HL-60 (cell line): ENCODE measurements at places on chromosomes 13 and 19.

- peak; percentile 79 for DNase-seq
These were observed 8.6 kb downstream of the RUBCNL start for GRCh38 chr13:46378411-46378810.

- DNase-seq = no peak
These were observed 7.6 kb downstream of the F2RL3 start for GRCh38 chr19:16896146-16897028.

GRCh38 chr13:45615501-45616101, at the start of gene ERICH6B:
Gene ERICH6B, minus strand, starts transcription at chr13:45615739. Its CDS starts 18,734 bp downstream, at chr13:45597005.
- peak; percentile 10 for DNase-seq

- no peak for DNase-seq
These were observed 401 bp upstream of the ZNF765 start for GRCh38 chr19:53394522-53394973.

GRCh38 chr13:24159357-24159756, 1.2 kb upstream of the SPATA13 start:
- DNase-seq = no peak

GRCh38 chr19:33471111-33471996, 50.2 kb downstream of the PEPD start:
- no peak for DNase-seq

- DNase-seq = no peak
These were observed 122.8 kb downstream of the SHISA2 start for GRCh38 chr13:25928941-25929505.

GRCh38 chr19:58409010-58409790, 751 bp downstream of the ZNF584 start:
- peak; percentile 54 for DNase-seq

DNA sequence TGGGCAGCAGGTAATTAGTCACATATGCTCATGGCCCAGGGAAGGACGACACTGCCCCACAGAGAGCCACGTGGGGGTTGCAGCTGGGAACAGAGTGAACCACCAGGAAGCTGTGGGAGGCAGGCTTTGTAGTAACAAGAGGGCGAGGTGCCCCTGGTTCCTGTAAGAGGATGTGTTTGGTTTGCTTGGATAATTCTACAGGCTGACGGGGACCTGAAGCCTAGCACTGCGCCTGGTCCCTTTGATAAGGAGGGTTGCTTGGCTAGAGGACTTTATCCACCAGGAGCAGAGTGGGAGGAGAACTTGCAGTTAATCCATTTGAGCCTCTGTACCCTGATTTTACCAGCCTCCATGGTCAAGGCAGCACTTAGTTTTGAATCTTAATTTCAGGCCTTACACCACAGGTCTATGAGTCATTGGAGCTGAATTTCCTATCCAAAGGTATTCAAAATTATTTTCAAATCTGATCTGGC, 67.4 kb upstream of the CLDN10 start:
- no peak for DNase-seq

DNA sequence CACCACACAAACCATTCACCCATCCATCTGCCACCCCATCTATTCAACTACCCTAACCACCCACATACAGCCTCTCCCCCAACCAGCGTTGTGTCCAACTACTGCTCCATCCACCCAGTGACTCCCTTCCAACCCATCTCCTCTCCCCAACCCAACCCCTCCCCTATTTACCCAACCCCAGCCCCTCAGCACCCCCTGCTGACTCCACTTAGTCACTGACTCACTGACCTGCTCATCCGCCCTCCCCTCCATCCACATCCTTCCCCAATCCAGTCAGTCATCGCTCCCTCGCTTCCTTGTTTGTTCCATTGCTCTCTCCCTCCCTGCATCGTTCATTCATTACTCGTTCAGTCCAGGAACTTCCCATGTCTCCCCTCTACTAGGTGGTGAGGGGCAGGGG, 39.2 kb downstream of the KCNC3 start:
- DNase-seq = no peak

GRCh38 chr19:1361601-1362386, 21.9 kb upstream of the NDUFS7 start:
- no peak for DNase-seq

DNA sequence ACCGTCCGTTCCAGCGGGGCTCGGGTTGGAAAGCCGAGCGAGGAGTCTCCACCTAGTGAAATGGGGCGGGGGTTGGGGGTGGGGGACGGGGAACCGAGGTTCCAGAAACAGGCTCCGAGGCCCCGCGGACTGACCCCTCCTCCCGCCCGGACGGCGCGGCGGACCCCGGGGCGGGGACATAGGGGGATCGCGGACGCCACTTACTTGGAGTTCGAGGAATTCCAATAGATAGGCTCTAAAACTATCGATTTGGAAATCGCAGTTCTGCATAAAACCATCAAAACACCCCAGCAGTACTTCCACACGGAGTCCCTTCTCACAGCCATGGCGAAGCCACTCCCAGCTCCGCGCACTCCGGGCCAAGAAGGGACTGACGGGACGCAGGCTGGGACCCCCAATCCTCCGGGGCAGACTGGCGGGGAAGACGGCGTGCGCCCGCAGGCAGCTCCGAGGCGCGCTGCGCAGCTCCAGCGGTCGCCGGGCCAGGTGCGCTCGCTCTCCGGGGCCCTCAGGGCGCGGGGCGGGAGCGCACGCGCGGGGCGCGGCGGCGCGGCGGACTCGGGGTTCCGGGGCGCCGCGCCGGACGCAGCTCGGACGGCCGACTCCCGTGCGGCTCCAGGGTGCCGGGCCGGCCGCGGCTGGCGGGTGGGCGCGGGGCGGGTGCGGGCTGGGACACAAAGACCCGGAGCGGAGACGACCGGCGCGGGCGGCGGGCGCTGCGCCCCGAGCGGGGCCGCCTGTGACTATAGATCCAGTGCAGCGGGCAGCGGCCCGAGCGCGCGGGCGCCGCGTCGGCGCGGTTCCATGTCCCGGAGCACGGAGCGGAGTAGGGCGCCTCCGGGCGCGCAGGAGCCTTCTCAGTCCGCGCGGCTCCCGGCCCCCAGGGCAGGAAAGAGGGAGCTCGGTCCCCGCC, 567 bp downstream of the EFNB2 start:
- DNase-seq = no peak

DNA sequence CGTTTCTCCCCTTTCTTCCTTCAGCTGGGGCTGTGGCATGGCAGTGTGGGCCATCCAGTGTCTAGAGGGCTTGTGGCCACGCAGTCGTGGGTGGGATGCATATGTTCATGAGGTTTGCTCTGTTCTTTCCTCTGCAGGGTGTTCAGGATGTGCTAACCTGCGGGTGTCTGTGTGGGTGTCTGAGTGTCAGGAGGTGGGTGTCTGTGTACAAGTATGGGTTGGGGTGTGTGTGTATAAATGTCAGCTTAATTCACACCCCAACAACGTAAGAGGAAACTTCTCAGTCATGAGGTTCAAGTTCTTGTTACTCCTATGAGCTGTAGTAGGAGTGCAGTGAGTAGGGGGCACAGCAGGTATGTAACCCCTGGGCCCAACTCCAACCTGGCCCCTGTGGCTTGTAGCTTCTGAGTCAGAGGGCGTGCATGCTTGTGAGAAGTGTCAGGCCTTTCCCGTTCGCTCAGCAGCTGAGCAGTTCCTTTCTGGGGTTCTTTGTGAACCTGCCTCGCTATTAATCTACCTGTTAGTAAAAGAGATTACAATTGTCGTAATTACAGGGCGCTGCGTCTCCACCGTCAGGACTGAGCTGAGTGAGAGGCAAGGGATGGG, 49.1 kb downstream of the NFIX start:
- DNase-seq = no peak

GRCh38 chr13:46165485-46166223, 16.3 kb downstream of the LCP1 start:
- no peak for DNase-seq

GRCh38 chr13:73036566-73036965, 22.2 kb upstream of the KLF5 start:
- DNase-seq = no peak

DNA sequence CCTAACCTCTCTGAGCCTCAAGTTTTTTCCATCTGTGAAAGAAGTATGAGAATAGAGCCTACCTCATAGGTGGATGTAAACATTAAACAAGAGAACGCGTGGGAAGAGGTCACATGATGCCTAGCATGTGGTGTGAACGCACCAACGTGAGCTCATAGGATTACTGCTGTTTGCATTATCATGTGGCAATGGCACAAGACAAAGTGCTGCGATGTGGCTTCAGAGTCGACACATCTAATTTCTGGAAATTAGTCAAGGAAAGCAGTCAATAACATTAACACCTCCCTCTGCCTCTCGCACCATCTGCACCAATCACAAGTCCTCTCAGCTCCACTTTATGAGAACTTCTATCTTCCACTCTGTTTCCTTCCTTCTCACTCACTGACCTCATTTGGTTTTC, 489.7 kb downstream of the COG6 start:
- no peak for DNase-seq

DNA sequence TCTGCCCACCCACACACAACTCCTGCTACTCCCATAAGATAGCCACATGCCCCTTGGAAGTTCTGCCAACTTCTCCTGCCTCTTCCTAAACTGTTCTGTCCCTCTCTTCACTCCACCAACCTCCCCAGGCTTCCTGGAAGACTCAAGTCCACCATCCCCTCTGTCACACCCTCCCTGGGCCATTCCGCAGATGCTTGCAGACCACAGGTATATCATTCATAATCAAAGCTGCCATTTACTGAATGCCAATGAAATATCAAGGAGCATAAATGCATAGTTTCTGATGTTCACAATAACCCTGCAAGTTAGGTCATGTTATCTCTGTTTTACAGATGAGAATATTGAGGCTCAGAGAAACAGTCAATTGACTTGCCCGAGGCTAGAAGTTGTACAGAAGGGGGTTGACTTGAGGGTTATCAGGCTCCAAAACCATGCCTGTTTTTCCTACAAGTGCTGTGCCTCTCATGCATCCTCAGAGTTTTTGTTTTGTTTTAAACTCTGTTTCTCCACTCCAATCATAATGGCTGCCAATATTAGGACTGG, 135.6 kb downstream of the SLC7A1 start:
- no peak for DNase-seq

- DNase-seq = peak; percentile 84
These were observed at the start of gene ZNF382 for GRCh38 chr19:36605101-36605876. Gene ZNF382, plus strand, starts transcription at chr19:36605313. Its CDS starts 4,602 bp downstream, at chr19:36609915.

GRCh38 chr13:48275507-48275906, 28.0 kb upstream of the RB1 start:
- no peak for DNase-seq

DNA sequence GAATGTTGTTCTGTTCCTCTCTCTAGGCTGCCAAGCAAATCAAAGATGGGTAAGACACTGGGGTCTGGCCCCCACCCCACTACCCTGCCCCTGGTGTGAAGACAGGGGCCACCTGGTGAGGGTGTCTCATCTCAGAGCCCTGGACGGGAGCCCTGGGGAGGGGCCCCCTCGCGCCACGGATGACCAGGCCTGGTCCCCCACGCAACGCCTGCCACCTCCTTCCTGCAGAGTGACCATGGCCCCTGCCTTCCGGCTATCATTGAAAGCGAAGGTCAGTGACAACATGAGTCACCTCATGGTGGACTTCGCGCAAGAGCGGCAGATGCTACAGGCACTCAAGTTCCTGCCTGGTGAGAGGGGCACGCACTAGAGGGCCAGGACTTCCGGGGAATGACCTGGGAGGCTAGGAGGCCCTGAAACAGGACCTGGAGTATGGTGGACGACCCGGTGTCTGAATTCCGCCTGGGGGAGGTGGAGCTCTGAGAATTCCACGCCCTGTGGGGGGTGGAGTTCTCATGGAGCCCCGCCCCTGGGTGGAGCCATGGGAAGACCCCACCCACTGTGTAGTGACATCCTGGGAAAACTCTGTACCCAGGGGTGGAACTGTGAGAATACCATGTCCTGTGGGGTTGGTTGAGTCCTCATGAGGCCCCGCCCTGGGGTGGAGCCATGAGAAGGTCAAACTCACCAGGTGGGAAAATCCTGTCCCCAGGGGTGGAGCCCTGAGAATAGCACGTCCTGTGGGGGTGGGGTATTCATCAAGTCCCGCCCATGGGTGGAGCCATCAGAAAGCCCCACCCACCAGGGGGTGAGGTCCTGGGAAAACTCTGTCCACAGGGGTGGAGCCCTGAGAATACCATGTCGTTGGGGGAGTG, 6.1 kb downstream of the FSD1 start:
- no peak for DNase-seq

DNA sequence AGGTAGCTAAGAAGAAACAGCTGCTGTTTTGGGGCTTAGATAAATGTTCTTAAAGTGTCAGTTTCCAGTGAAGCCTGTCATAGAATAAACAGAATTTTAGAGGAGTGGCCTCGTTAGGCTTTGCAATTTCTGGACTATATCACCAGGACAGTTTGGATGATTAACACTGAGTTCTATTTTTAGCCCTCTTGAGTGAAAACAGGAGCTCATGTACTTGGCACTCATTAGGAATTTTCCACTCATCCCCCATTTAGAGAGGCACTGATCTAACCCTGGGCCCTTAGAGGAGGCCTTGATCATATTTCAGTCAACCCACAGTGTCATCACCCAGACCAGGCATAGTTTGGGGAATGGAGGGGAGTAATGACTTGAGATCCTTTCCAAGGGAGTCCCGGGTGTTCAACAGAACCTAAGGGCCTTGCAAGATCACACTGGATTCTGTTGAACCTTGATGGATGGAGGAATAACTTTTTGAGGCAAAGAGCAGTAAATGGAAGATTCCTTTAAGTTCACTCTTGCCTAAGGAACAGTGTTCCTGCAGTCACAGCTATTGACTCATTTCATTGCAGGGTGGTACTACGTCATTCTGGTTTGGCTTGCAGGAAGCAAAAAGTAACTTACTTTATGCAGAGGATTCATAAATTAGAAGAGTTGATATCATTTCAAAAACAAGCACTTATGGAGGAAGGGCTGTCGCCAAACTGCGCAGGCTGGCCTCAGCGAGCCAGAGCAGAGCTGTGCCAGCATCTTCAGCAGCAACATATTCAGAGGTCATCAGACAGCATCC, 160.2 kb downstream of the SLC7A1 start:
- no peak for DNase-seq

- DNase-seq = no peak
These were observed 10.6 kb upstream of the VSTM2B start for GRCh38 chr19:29515233-29515619.

DNA sequence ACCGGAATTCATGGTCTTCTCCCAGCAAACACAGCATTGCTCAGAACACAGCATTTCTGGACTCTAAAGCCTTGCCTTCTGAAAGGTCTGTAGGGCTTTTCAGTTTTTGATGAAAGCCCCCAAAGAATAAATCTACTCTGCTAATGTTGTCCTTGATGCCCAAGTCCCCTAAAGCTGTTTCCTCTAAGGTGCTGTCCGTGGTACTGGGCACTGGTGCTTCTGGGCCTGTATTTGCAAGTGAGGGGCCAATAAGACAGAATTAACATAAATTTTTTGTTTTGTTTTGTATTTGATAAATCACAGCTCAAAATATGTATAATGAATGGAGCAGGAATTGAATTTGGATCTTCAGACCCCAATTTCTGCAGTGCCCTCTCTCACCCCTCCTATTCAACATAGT, 12.1 kb upstream of the LGALS13 start:
- no peak for DNase-seq

GRCh38 chr13:91303031-91303430, 44.5 kb upstream of the MIR17HG start:
- peak; percentile 10 for DNase-seq

GRCh38 chr13:111177921-111178320, 62.8 kb downstream of the ARHGEF7 start:
- no peak for DNase-seq

GRCh38 chr13:42041684-42042035, 6.8 kb upstream of the DGKH start:
- no peak for DNase-seq
